Stimulated activated CD4-positive, alpha-beta T cell treated with anti-CD3 and anti-CD28 coated beads, Interleukin-1b, Interleukin-23, amount 100 ng/mL, for 1 hour (primary cell): ENCODE measurements at places on chromosomes 1 and 21.
A peak's percentile ranks its signal among the peaks of the same experiment; 100 is the strongest.

DNA sequence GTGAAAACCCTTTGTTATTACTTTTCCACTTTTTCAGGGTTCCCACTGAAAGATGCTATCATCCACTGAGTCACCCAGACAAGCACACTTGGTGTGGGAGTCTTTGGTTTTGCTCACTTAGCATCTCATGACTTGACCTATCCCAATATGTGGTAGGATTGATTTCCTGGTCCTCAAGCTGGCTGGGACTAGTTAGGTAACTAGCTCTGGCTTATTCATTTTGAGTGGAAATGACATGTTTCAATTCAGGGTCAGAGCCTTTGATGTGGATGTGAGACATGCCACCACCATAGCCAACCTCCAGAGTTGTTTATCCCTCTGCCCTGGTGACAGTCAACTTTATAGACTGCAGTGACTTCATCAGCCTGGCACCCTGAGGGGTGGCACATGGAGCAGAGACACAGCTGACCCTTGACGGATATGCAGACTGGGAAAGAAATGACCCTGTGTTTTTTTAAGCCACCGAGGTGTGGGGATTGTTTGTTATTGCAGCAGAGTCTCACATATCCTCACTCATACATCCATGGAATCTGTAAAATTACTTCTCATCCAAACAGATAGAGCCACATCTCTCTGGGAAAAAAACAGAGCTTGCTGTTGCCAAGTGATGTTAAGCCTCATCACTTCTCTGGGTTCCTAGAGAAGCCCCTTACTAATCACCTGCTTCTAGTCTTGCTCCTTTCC, 699.9 kb downstream of the MATN1 start:
- no peak for DNase-seq

GRCh38 chr1:246032031-246032551, 475.0 kb downstream of the SMYD3 start:
- DNase-seq: no peak

- no peak for DNase-seq
These were observed 1.3 kb downstream of the ADARB1 start for GRCh38 chr21:45075596-45076244.

DNA sequence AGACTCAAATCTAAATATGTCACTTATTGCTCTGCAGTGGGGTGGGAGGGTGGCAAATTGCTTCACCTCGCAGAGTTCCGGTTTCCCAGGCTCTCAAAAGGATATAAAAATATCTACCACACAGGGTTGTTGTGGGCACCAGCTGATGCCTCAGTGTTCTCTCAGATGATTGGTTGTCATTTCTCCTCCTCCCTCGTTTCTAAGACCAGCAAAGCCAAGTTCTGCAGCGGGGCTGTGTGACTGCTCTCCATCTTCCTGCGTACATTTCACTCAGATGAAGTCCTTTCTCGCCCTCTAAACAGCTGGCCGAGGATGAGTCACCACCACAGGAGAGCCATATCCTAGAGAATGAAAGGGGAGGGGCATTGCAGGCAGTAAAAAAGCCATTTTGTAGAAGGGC, 35.0 kb upstream of the VWA5B1 start:
- no peak for DNase-seq

DNA sequence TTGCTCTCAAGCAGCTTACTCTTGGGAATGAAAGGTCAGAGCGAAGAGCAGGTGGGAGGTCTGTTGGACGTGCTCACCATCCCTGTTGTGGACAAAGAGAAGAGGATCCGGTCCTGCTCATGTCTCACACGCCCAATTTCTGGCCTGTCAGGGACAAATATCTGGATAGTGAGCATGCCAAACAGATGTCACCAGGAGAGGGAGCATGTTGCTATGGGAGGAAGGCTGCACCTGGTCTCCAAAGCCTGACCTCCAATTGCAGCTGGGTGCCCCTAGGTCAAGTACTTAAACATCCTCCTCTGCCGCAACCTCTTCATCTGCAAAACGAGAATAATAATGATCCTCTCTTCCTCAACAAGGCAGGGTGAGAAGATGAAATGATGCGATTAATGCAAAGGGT, 53.4 kb downstream of the DMRTA2 start:
- DNase-seq: no peak

- DNase-seq: no peak
These were observed 1.3 kb downstream of the WDR47 start for GRCh38 chr1:109040627-109040988.

DNA sequence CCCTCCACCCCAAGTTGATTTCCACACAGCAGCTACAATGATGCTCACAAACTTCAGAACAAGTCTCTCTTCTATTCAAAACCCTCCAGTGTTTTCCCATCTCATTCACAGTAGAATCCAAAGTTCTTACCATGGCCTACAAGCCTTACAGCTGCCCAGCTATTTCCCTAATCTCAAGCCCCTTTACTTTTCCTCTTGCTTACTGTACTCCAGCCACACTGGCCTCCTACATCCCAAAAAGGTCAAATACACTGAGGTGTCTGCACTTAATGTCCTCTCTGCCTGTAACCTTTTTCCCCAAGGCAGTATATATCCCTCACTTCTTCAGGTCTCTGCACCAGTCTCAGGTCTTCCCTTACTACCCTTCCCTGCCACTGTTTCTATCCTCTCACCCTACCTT, 2.6 kb downstream of the RAP1A start:
- no peak for DNase-seq

DNA sequence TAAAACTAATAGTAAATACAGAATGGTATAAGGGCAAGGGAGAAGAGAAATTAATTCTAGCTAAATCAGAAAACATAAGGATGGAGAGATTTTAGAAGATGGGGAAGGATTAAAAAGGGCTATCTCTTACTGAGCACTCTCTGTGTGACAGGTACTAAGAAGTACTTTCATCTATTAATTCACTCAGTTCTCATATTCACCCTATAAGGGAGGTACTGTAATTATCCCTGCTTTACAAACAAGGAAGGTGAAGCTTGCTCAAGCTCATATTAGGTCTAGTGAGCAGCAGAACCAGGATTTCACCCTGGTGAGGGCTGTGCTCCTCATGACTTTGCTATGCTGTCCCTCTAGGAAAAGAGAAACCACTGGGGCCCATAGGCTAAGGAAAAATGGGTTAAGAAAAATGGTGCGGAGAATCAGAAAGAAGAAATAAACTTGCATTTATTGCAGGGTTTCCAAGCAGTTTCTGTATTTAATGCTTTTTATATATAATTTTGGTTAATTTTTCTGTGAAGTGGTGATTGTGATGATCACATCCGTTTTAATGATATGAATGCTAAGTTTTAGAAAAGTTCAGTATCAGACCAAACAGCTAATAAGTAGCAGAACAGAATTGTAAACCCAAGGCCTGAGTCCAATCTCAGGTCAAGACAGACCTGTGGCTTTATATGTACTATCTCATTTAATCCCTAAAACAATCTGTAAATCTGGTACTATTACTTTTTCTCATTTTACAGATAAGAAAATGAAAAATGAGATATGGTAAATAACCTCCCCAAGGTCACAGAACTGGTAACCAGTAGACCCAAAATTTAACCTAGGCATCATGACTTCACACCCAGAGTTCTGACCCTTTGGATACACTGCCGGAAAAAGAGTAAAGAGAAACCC, 1.7 kb downstream of the PCNX2 start:
- DNase-seq: no peak

GRCh38 chr21:41979751-41980369, 26.0 kb upstream of the C2CD2 start:
- DNase-seq: no peak

- no peak for DNase-seq
These were observed 89.3 kb upstream of the SGIP1 start for GRCh38 chr1:66444438-66445265.

- peak; percentile 79 for DNase-seq
These were observed 1.5 kb downstream of the TOMM40L start for GRCh38 chr1:161227196-161227871.

DNA sequence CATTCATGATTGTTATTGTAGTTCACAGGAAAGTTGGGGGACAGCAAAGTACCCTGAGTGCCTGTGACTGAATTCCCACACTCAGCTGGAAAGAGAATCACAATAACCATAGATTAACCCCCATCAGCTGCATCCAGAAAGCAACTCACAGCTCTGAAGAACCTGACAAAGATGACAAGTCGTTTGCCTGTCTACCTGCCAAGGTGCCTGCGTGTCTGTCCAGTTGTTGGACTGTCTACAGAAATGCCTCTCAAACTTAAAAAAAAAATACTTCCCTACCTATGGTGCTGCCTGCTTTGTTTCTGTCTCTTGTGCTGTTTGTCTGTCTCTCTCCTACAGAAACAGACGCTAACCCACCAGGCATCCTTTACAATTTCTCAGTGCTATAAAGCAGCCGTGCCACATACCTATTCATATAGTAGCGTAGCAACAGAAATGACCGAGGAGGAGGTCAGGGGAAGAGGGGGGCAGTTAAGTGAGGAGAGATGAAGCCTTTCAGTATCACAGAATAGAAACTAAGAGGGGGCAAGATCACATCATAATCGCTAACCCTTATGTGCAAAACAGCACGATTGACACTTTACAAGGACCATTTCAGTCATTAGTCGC, 154.6 kb upstream of the HMGB4 start:
- DNase-seq: no peak

DNA sequence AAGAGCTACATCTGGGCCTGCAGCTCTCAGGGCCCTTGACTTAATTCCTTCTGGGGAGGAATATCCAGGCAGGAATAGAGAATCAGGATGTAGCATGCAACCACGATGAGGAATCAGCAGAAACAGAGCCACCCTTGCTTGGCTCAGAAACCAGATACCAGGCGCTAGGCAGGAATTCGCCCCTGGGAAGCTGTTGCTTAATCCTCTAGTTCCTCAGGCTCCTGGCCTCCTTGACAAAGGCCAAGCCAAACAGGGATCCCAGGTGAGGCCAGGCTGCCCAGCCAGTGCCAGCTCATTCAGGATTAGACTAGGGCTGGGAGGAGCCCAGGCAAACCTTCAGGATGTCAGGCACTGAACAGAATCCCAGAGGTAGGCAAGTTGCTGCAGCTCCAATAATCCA, 48.2 kb upstream of the IRF2BP2 start:
- DNase-seq: no peak

DNA sequence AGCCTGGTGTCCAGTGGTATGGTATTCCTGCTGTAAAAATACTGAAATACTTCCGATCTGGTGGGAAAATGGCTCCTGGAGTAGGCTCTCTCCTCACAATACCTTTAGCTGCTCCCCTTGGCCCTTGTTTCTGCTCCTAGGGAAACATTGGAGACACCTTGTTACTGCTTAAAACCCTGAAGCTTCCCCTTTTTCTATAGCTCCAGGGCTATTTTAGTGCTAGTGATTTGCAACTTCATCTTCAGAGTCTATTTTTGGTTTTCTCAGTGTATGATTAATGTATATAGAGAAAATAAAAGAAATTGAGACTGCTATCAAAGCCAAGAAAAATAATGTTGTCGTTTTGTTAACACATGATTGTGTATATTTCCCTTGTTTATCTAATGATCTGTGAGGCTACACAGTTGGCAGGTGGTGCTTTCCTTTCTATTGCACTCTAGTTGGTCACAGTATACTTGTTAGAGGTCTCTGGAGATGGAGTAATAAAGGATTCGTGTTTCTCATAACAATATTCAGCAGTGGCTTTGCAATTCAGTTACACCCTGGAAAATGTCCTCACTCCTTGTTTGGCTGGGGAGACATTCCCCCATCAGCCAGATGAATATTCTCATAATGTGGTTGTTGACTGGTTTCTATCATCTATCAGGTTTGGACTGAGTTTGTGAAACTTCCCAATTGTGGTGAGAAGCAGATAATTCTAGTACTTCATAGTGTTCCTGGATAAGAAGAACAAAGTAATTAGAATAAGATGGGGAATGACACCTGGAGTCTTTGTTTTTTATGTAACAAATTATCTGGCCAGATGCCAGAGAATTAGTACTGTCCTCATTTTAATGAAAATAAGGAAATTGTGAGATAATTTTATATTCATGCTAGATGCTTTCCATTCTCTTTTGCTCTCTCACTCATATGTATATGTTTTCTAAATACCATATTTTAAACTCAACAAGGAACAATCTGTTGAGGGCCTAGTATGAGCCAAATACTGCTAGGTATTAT, 44.8 kb upstream of the CACYBP start:
- no peak for DNase-seq

- no peak for DNase-seq
These were observed 10.2 kb downstream of the ADAM30 start for GRCh38 chr1:119885903-119886783.

- no peak for DNase-seq
These were observed 155.1 kb upstream of the GORAB start for GRCh38 chr1:170376801-170377385.

DNA sequence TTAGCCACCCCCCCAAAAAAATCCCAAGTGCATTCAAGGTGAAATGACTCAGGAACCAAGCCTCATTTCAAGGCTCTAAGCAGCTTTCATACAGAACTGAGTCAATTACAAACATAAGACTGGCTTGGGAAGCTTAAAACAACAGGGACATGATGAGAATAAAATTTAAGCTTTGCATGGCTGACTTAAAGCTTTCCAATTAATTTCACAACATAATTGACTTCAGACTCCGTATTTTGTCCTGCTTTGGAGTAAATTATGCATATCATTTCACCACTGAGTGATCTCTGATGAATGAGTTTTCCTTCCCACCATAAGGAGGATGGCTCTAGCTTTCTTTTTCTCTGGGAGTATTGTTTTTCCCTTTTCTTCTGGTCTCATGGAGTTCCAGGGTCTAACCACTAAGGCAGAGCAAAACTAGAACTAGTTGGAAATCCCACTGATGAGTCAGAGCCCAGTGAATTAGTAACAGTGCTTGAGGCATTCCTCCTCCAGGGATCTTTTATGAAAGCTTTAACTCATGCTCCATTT, 72.8 kb downstream of the XCL2 start:
- no peak for DNase-seq

DNA sequence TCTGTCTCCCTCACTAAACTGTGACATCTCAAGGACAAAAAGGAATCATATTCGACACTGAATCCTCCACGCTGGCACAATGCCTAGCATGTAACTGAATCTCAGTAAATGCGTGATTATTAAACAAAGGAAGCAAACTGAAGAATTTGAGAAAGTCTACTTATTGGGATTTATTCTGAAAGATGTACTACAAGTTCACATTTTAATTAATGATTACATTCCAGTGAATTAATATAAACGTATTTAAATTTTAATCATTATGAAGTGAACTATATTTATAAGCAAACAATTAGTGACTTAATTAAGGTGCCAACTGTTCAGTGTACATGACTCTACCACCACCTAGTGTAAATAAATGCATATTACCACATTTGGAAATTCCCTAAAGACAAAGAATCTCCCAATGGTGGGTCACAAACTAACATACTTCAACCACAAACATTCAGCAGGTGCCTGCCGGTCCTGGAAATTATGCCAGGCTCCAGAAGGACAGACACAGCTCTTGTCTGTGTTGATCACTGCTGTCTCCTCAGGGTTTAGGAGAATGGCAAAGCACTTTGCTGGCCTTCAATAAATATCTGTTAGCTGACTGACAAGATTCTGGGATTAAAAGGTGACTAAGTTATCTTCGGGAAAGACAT, 56.3 kb downstream of the SMYD3 start:
- DNase-seq: no peak

GRCh38 chr1:197224160-197224559, 43.9 kb upstream of the CRB1 start:
- DNase-seq: no peak

- no peak for DNase-seq
These were observed 25.9 kb downstream of the PCNX2 start for GRCh38 chr1:233269656-233270055.
